ENCODE measurements at places on chromosomes 7 and 10.
A peak's percentile ranks its signal among the peaks of the same experiment; 100 is the strongest.

GRCh38 chr7:155295511-155295910 lies 2.2 kb upstream of the INSIG1 start:
- DNase-seq = no peak

DNA sequence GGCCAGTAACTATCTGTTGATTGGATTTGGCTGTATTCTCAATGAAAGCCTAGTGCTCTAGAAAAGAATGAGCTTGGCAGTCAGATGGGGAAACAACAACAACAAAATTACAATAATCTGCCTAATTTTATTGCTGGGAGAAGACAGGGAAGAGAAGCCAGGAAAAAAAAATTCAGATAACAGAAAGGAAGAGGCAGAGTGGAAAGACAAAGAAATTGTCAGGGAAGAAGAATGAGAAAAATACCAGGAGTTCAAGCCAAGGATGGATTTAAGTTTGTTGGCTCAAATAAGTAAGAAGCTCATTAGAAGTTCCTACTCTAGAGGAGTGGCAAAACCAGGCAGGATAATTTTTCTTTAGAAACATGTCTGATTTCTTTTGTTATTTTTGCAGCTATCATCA lies 45.9 kb upstream of the PRKG1 start:
- DNase-seq = no peak

GRCh38 chr7:36683695-36684357 lies 40.5 kb downstream of the AOAH start:
- no peak for DNase-seq

DNA sequence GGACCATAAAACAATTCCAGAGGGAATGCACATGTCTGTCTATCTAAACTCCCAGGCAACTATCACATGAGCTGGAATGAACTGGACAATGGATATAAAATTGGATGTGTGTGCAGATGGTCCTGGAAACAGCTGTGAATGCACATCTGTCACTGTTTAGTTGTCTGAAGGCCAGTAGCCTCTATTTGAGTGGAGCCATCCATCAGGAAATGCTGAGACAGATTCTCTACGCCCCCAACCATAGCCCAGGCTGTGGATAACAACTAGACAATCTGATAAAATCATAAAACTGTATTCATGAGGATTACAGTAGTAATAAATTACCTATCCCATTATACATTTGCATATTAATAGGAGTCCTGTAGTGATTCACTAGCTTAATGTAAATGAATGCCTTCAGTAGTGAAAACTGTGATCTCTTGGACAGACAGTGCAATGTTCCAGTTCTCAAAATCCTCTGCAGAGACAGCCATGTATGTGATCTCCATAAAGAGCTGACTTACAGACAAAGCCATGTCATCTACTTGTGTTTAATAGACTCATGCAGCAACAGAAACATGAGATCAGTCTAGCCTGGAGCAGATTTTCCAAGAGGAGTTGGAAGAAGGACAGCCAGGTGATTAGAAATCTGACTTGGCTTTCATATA lies 907.6 kb downstream of the KCNMA1 start:
- DNase-seq = no peak

- DNase-seq = peak; percentile 55
Measured at GRCh38 chr10:3948843-3949242, 163.8 kb upstream of the KLF6 start.

GRCh38 chr10:7956508-7956907 lies 98.0 kb upstream of the GATA3 start:
- DNase-seq = no peak
